ENCODE measurements at places on chromosomes 12 and 14. TPM values are rescaled to one million over a fixed set of nuclear protein-coding genes. Genes with fewer than 3 reads are reported as not detected.

Gene KLRD1
- 2.6 TPM for polyA plus RNA-seq

Gene PLEKHG3
- 10.8 TPM for polyA plus RNA-seq

Gene CCNK
- polyA plus RNA-seq = 7.0 TPM

Gene ZBTB1
- 86.5 TPM for polyA plus RNA-seq

Gene NGB
- polyA plus RNA-seq = not detected

Gene PAPOLA
- 74.3 TPM for polyA plus RNA-seq

Gene CLEC7A
- polyA plus RNA-seq = 0.46 TPM

Gene CPNE6
- polyA plus RNA-seq = 0.04 TPM

Gene RNASE7
- not detected for polyA plus RNA-seq

Gene FAM181A
- polyA plus RNA-seq = not detected

Gene GDF11
- polyA plus RNA-seq = 0.25 TPM

Gene EPYC
- not detected for polyA plus RNA-seq

Gene GPRC5D
- 0.71 TPM for polyA plus RNA-seq

Gene ST8SIA1
- 6.9 TPM for polyA plus RNA-seq

Gene TCL1B
- not detected for polyA plus RNA-seq

Gene ASIC1
- not detected for polyA plus RNA-seq

Gene ACOT4
- polyA plus RNA-seq = 5.1 TPM

Gene AKAP5
- 0.11 TPM for polyA plus RNA-seq

Gene TOGARAM1
- polyA plus RNA-seq = 8.8 TPM

Gene ETFBKMT
- 1.3 TPM for polyA plus RNA-seq

Gene MGP
- not detected for polyA plus RNA-seq

Gene PIWIL1
- not detected for polyA plus RNA-seq

Gene GLIPR1L1
- not detected for polyA plus RNA-seq

Gene DTX3
- 4.2 TPM for polyA plus RNA-seq

Gene VDR
- polyA plus RNA-seq = 0.37 TPM

Gene P2RX7
- polyA plus RNA-seq = 8.6 TPM

Gene RERG
- polyA plus RNA-seq = not detected

Gene ASCL1
- not detected for polyA plus RNA-seq

Gene MIPOL1
- polyA plus RNA-seq = 0.98 TPM

Gene NPFF
- polyA plus RNA-seq = not detected

Gene DDN
- polyA plus RNA-seq = not detected

Gene PTPRB
- not detected for polyA plus RNA-seq

Gene KLC1
- polyA plus RNA-seq = 88.9 TPM

Gene SRRM4
- polyA plus RNA-seq = not detected

Gene C12orf50
- polyA plus RNA-seq = not detected

Gene KRT79
- polyA plus RNA-seq = not detected

Gene TOMM20L
- polyA plus RNA-seq = not detected

Gene FAM222A
- not detected for polyA plus RNA-seq

Gene PROX2
- 0.05 TPM for polyA plus RNA-seq

Gene KCNA5
- not detected for polyA plus RNA-seq

Gene NUAK1
- polyA plus RNA-seq = not detected

Gene MYO1A
- polyA plus RNA-seq = not detected

Gene CCT2
- polyA plus RNA-seq = 139 TPM

Gene IQSEC3
- not detected for polyA plus RNA-seq

Gene CCDC177
- polyA plus RNA-seq = not detected

Gene TTC6
- polyA plus RNA-seq = not detected

Gene CDCA4
- polyA plus RNA-seq = 18.7 TPM

Gene SH2B3
- polyA plus RNA-seq = 4.2 TPM
